ENCODE measurements at places on chromosomes 2 and 18.

- DNase-seq = peak; percentile 56
These were observed 54.7 kb downstream of the UGGT1 start for GRCh38 chr2:128145651-128146050.

- DNase-seq = no peak
These were observed 24.1 kb downstream of the GREB1L start for GRCh38 chr18:21265971-21266673.

- DNase-seq = peak; percentile 27
These were observed 8.2 kb upstream of the MBD2 start for GRCh38 chr18:54232485-54233227.

GRCh38 chr2:25673300-25674076 is at the start of gene DTNB:
TSS of gene DTNB (minus strand) at chr2:25673577. CDS start at chr2:25652660, 20,917 bp downstream.
- peak; percentile 77 for DNase-seq

DNA sequence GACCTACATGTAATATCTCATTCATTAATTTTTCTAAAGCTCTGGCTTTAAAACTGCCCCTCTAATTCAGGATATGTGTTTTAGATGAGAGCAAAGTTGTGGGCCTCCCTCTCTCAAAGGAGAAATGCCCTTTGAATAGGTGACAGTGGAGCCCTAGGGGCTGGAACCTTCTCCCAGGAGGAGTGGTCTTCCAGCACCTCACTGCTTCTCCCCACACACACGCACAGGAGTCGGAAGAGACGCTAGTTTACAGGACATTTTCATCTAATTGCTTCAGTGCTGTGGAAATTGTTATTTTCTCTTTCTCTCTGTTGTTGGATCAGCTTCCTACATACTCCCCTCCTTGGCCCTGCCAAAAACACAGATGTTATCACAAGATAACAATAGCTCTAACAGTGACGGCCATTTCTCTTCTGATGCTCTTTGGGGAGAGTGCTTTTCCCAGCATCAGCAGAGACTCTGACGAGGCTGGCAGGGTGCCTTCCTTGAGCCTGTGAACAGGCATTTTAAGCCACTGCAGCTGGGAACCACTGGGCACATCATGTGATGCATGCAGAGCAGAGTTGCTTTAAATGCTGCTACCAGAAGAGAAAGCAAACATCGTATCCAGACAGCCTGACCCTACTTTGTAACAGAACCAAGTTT is 209.4 kb upstream of the SP5 start:
- DNase-seq = peak; percentile 47

GRCh38 chr18:35136885-35137284 is 95.7 kb downstream of the MAPRE2 start:
- no peak for DNase-seq

DNA sequence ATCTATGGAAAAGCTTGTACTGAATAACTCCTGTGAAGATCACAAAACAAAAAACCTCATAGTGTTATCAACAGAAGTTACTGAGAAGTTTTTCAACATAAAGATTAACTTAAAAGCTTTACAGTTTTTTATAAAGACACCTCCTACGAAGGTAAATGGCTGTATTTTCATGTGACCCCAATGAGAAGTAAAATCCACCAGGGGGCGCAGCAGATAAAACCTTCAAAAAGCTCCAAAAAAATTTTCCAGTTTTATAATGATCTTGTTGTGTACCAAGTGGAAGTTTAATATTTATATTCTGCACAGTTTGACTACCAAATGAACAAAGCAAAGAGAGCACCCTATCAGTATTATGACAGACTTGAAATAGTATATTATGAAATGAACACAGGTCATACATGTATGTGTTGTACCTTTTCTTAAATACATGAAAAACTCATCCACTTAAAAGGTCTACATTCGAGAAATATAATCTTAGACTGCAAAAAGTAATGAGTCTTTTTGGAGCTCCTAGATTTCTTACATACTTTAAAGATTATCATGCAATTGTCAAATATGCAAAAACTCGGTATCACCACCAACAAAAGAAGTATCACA is 38.5 kb downstream of the PNO1 start:
- peak; percentile 76 for DNase-seq

DNA sequence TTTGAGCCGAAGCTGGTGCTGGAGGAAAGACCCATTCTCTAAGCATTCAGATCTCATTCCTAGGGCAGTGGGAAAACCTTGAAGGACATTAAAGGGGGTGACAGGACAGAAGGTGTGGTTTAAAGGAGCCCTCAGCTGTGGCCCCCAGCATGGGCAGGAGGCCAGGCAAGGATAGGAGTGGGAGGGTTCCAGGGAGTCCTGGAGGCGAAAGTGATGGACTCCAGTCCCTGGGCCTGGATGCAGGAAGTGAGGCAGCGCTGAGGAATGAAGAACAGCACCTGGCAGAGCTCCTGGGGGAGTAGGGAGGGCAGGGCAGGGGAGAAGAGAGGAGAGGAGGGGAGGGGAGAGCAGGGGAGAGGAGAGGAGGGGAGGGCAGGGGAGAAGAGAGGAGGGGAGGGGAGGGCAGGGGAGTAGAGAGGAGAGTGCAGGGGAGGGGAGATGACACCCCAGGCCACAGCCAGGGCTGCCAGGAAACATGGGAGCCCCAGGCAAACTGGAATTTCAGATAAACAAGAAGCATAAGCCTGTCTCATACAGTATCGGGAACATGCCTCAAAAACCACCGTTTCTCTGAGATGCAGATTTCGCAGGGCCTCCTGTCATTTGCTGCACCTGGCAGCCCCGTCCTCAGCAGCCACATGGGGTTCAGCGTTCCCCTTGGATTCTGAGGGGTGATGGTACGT is 5.7 kb downstream of the RAMP1 start:
- peak; percentile 44 for DNase-seq

GRCh38 chr2:3277748-3278520 is 99.7 kb downstream of the EIPR1 start:
- no peak for DNase-seq

DNA sequence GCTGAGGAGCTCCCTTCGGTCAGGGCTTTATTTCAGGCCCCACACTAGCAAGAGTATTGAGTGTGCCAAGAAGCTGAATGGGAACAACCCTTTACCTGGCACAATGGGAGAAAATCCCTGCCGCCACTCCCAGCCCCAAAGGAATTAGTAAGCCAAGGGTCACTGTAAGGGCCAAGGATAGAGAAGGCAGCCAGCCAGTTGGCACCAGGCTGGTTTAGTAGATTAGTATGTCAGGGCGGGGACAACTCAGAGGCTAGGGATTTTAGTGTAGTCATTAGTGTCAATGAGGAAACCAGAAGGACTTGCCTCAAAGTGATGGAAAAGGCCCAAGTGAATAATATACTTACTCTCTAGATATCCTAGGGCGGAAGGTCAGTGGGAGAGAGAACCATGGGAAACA is 34.9 kb upstream of the CYP26B1 start:
- no peak for DNase-seq

DNA sequence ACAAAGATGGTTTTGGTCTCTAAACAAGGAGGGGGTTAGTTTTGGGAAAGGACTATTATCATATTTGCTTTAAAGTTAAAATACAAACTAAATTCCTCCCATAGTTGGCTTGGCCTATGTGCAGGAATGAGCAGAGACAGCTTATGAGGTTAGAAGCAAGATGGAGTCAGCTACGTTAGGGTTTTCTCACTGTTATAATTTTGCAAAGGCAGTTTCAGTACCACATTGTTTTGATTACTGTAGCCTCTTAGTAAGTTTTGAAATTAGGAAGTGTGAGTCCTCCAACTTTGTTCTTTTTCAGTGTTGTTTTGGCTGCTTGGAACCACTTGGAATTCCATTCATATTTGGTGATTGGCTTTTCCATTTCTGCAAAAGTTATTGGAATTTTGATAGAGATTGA is 23.4 kb downstream of the LCLAT1 start:
- no peak for DNase-seq

- DNase-seq = no peak
These were observed 5.4 kb upstream of the GPBAR1 start for GRCh38 chr2:218255446-218255845.

DNA sequence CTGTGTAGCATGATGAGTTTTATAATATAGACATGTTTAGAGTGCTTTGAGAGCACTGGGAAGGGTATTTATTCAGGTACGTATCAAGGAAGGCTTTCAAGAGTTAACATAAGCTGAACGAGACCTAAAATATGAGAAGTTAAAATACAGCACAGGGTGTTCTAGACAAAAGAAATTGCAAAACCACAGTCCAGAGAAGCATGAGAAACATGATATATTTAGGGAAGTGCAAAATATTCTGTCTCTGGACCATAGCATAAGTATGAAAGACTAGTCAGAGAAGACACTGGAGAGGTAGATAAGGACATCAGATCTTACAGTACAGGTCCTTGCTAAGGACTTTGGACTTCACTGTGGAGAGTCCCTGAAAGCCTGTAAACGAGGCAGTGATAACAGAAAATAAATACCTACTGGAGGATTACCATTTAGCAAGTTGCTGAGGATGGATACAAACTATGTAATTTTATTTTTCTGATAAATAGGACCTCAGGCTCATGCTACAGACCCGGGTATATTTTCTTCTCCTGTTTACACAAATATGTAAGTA is 43.7 kb downstream of the FSIP2 start:
- no peak for DNase-seq

DNA sequence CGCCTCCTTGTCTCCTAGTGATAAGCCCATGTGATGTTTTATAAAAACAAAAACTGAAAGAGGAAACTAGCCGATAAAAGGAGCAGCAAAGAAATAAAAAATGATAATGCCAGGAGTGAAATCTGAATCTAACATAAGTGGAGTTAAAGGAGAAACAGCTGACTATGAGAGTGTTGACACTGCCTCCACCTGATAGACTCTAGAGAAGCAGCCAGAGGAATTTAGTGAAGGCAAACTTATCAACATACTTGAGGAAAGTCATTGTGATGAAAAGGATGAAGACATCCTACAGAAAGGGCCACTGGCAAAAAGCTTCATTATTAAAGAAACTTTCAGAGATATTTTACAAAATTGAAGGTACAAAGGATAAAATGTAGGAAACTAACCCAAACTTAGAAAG is 1.9 kb downstream of the M1AP start:
- DNase-seq = no peak

DNA sequence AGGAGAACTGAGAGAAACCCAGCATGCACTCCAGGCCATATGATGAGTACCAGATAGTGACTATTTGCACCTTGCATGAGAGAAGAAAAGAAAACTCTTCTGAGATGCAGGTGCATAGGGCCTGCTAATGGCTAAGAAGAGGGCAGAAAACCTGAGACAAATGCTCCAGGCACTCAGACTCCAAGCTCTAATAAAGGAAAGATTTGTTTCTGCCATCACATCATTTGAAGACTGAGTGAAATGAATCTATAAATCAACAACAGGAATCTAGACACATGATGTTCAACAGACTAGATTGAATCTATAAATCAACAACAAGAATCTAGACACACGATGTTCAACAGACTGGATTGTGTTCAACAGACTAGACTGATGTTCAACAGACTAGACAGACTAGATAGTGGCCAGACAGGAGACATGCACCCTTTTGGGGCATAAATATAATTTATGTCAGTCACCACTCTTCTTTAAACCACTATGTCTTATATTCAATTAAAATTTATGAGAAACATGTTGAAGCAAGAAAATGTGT is 482.7 kb upstream of the UBE2E3 start:
- no peak for DNase-seq

GRCh38 chr2:49702740-49703139 is 548.4 kb upstream of the FSHR start:
- DNase-seq = no peak

DNA sequence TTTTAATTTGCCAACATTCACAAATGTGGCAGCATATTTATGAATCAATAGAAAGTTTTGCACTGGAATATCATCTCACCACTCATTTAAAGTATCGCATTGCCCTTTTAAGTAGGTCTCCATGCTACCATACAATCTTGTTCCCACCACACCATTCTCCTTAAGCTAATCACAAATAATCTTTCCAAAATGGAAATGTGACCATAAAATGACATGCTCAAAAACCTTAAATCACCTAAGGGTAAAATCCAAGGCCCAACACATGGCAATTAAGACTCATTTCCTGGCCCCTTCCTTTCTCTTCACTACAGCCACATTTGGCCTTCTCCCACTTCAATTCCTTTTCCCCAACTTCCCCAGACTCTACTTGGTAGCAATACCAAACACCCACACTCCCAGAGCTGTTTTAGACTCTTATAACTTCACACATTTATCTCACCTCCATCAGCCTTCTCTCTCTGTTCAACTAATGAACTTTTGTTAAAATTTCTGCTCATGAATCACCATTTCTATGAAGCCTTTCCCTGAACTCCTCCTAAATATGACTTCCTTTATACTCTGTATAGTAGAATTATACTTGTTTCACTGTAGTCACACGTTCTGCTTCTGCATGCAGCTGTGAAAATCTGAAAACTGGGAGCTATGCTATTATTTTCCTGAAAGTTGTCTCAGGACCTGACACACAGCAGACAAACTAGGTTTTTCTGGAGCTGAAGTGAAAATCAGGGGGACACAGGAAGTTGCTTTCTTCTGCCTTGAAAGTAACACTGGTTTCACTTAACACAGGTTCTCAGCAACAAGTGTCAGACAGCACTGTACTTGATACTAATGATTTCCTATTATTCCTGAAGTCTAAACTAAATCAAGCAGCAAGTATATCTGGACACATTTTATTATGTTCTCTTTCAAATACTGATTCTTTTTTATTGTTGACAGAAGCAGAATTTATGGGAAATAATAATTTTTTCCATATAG is 303.9 kb downstream of the ZEB2 start:
- DNase-seq = peak; percentile 1

GRCh38 chr2:228735697-228736096 is 535.4 kb downstream of the PID1 start:
- DNase-seq = no peak

- DNase-seq = no peak
These were observed 10.5 kb upstream of the FAM124B start for GRCh38 chr2:224412141-224413015.

GRCh38 chr2:240452462-240453256 is 17.2 kb downstream of the GPC1 start:
- peak; percentile 53 for DNase-seq

DNA sequence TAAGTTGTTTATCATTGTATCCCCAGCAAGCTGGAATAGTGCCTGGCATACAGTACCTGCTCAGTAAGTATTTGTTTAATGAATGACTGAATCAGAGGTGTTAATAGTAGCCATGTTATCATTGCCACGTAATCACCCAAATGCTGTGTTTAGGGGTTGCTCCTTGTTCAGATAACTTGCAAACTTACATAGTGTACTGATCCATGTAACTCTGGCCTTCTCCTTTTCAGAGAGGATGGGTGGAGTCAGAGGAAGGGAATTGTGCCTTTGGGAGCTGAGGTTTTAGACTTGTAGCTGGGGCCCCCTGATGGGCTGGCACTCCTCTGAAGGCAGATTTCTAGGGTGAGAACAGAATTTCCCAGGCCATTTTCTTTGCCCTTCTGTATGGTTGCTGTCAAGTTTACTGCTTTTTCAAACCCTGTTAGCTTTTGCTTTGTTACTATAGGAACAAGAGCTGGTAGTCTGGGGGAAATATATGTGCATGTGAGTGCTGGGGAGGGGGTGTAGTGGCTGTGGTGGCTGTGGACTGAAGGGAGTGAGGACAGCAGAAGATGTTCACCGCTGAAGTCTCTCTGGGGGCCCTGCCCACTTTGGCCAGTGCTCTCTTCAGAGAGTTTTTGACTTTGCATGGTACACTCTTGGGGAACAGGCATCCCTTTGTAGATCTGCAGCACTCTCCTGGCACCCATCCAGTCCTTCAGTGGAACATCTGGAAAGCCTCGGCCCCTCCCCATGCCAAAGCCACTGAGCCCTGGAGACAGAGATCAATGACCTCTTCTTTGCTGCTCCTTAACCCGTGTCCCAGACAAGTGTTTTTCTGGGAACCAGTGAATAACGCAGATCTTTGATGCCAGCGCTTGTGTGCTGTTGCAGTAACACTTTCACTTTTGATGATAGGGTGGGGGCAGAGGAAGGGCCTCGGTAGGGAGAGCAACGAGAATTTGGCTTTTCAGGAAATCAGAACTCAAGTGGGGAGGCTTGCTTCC is 209.0 kb downstream of the PRKCE start:
- DNase-seq = peak; percentile 43

All from dermis blood vessel endothelial cell (primary cell).